ENCODE measurements at places on chromosomes 7 and 10.

DNA sequence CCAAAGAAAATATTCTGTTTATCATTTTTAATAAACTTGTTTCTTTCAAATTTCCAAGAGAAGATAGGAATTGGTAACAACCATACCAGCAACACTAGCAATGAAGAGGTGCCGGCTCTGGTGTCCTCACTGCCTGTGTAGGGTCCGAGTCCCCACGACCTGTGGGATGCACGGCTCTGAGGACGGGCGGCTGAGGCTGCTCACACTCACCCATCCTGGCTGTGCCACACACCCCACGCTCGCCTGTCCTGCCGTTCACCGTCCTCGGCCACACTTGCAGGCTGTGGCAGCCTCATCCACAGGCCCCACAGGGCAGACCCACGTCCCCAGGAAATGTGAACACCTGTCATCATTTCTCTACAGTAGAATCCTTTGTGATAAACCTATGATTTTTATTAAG lies 48.2 kb upstream of the DPYSL4 start:
- DNase-seq = no peak

- DNase-seq = no peak
Observed at GRCh38 chr10:130662775-130663174, 526.6 kb downstream of the GLRX3 start.

GRCh38 chr7:29297194-29297890 lies 102.8 kb downstream of the CHN2 start:
- peak; percentile 74 for DNase-seq

DNA sequence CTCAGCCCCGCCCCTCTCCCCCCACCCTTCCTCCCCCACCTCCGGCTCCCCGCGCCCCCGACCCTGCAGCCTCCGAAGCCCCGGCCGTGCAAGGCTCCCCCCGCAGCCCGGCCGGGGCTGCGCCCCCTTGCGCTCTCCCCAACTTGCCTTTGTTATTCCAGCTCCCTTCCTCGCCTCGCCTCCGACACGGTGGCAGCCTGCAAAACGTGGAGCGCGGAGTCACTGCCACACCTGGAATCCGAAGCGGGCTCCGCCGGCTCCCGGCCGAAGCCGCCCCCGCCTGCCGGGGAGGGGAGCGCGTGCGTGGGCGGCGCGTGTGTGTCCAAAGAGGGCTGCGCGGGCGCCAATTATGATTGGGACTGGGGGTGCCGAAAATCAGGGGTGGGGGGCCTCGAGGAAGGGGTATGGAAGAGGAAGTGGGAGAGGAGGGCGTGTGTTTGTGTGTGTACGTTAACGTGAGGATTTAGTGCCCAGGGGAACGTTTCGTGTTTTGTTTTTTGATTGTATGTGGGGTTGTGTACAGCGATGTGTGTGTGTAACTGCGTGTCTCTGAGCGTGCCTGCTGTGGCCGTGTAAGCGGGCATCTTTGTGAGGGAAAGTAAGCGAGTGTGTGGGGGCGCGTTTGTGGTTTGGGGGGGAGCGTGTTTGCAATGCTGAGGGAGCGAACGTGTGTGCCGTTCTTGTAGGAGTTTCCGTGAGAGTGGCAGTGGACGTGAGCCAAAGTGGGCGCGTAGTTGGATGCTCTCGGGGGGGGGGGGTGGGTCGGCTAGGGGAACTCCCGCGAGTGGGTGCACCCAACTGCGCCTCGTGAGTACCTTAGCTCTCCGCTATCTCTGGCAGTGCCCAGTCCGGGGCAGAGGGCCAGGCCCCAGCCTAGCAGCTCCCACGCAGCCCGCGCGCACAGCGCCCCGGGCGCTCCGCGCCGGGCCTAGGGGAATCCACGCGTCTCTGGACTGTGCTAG lies 1.2 kb upstream of the ZMIZ1 start:
- peak; percentile 71 for DNase-seq

DNA sequence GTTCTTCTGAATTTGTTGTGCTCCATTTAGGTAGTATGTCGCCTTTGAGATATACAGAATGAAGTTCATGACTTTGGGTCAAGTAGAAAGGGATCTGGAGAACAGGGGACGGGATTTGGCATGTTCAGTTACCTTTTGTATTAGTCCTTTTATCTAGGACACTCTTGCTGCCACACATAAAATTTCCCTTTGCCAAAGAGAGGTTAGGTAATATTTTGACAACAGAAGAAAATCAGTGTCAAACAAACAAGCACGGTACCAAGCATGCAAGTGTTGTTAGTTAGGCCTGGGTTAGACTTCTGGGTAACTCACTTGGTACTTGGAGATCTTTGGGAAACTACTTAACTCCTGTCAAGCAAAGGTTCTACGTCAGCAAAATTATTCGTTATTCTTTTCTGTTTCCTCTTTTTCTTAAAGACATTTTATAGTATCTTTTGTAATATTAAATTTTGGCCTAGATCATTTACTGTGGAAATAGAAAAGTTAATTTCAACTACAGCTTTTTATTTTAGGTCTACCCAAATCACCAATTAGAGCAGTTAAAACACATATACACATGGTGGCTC lies 116.7 kb downstream of the PLXDC2 start:
- no peak for DNase-seq

DNA sequence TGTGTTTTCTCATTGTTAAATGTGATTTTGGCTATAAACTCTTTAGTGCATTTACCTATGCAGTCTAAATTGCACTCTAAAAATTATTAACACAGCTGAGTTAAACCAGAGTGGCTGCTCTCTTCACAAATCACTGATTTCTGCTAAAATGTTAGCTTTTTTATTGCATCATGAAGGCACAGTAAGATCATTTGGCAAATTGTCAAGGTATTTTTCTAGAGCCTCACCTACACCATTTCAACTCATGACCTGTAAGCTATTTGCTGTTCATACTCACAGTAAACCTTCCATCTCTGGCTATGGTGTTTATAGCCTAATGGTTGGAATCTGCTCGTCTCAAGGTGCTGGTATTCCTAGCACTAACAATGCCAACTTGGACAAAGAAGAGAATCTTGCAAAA lies 25.7 kb downstream of the NDUFB2 start:
- DNase-seq = no peak

- DNase-seq = no peak
Observed at GRCh38 chr10:82071231-82071630, 196.2 kb downstream of the NRG3 start.

DNA sequence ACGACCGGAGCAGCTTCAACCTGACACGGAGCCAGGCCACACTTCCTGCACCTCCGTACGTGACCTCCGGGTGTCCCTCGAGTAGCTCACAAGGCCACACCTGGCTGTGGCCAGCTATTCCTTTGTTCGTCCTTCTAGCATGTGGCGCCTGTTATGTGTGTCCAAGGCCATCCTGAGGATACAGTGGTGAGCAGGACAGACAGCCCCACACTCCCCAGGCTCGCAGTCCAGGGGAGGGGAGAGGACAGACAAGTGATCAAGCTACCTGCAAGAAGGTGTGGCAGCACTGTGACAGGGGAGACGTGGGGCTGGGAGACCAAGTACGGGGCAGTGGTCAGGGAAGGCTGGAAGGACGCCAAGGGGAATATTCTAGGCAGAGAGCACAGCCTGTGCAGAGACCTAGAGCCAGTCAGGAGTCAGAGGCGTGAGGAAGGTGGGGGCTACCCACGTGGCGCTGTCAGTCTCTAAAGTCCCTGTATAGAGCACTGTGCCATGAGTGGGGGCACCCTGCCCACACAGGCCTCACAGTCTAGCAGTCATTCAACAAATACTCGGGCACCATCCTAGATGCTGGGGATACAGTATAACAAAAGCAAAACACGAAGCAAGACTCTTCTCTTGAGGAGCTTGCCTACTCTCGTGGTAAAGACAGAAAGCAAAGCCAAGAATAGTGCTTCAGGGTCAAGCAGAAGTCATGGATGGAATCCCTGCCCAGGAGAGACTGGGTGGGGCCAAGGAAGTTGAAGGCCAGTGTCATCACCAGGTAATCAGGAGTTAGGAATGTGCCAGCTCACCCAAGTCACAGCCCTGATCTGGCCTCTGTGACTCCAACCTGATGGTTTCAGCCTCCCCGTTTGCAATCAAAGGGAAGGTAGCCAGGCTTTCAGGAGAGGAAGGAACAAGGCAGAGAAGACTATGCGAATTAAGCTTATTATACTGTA lies 58.6 kb downstream of the PROSER2 start:
- no peak for DNase-seq

- DNase-seq = no peak
Observed at GRCh38 chr7:41052736-41053135, 650.2 kb downstream of the INHBA start.

DNA sequence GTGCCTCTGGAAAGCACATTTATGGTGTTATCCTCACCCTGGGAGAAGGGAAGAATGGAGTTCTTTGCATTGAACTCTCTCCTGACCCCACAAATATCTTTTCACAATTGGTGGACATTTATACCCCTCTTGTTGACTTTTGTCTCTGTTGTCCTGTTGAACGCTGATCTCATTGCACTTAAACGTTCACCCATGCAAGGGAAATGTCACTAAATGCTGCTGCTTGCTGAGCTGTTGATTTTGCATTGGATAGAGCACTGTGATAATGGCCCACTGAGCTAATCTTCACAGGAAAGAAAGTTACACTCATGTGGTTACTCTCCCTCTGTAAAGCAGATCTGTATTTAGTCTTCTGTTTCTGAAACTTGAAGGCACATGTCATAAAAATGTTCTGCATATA lies 133.4 kb downstream of the FZD1 start:
- DNase-seq = peak; percentile 64

DNA sequence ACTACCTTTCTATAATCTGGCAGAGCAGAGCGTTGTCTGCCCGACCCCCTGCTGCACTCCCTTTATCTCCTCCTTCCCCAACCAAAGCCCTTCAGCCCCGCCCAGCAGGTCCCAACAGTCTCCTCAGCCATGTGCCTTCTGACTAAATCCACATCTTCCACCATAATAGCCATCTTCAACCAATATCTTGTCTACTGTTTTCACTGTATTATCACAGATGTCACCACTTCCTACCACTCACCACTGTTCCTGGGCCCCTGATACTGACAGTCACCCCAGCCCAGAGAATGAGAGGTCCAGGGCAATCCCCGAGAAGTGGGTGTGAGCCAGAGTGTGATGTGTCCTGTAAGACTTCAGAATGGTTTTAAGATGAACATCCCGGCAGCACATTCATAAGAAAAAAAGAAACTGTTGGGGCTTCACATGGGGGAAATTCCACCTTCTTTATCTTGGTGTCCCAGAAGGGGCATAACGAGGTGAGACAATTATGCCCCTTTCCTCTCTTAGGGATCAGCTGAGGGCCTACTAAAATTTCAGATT lies 25.3 kb downstream of the CCDC6 start:
- no peak for DNase-seq

DNA sequence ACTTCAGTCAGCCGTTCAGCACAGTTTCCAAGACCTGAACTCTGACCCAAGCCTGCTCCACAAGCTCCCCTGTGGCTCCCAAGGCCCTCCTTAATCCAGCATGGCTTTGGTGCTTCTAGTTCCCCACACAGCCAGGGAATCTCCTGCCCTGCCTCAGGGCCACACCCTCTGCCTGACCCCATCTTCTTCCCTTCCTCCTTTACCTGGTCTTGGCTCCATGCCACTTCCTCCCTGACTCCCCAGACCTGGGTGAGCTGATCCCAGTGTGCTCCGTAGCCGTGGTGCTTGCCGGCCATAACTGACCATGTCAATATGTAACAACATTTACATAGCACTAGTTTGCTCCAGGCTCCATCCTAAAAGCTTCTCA lies 20.0 kb downstream of the TMEM273 start:
- DNase-seq = no peak

DNA sequence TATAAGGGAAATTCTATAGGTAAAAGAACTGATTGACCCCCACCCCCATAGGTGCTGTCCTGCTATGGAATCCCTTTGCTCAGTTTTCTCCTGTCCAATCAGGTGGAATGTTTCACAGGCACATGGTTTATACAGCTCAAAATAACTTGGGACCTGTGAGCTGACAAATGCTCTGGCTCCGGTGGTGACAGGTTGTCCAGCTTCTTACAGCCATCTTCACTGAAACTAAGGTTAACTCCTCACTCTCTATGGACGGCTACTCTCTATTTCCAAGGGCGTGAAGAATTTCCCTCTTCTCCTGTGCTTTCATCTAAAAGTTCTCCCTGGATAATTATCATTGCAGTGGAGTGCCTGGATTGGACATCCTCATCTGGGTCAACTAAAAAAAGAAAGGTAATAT lies at the start of gene MYPN:
Gene MYPN (plus strand): TSS at position 158 of the 400 bp plus-strand sequence. CDS start 11,951 bp downstream, outside the sequence.
- no peak for DNase-seq

DNA sequence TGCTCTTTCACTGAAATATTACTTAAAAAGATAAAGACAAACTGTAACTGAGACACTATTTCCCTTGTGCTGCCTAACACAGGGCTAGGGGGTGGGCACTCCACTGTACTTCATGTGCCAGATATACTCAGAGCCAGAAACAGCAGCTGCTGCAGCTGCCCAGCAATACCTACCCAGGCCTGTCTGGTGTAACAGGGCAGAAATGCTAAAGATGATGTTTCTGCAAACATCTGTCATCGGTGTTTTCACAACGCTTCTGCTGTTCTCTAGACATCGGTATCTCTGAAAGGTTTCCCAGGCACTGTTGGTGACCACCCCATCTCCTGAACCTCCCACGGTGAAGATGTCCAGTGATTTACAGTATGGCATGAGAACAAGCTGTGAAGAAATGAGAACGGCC lies 42.7 kb downstream of the LAMB1 start:
- no peak for DNase-seq

DNA sequence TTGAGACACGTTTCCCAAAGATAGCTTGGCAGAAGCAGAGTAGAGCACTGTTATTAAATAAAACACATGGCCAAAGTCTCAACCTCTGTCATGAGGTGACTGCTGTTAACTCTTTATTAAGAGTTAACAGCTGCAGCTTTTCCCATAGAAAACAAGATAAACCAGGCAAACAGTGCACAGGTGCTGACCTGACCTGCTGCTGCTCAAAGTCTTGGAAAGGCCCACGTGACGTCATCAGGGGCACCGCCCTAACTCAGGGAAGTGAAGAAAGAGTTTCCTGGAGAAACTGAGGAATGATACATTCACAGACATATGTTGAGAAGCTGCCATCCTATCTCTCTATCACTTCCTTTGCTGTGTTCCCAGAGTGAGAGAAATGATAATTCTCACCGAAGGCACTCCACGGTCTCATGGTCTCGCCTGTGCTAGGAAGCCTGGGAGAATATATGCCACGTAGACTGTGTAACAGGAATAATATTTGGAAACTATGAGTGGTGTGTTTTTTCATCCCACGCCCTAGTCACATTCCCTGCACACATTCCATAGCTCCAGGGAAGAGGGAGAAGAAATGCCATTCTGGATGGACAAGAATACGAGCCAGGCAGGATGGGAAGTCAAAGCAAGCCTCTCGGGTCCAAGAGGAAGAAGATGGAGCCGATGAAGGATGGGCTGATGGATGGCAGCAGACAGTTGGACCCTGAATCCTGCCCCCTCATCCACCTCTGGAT lies 146.2 kb upstream of the NFE2L3 start:
- DNase-seq = no peak

- DNase-seq = no peak
Observed at GRCh38 chr7:148368562-148368961, 222.0 kb upstream of the C7orf33 start.

DNA sequence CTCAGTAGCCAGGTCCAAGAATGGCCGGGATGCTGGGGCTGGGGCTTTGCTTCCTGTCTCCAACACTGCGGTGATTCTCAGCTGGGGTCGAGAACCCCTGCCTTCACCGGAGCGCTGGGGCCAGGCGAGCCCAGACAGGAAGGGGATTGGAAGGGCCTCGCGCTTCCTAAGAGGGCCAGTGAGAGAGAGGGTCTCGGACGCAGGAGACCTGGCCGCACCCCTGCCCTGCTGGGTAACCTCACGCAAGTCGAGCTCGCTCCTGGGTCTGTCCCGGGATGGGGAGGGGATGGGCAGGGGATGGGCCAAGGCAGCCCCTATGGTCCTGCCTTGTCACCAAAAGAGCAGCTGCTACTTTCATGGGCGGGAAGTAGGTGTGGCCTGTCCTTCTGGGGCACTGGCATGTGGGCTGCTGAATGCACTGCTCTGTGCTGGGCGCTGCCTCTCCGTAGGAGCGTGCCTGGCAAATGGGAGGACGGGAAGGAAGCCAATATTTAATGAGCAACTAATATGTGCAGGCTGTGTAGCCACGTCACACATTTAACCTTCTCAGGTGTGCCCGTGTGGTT lies 20.0 kb downstream of the KCNK18 start:
- no peak for DNase-seq
